ENCODE measurements at places on chromosomes 12 and 14. TPM values are rescaled to one million over a fixed set of nuclear protein-coding genes. Genes with fewer than 3 reads are reported as not detected.

The AQP6 gene
- total RNA-seq: not detected

The SLC5A8 gene
- not detected for total RNA-seq

The WNT5B gene
- not detected for total RNA-seq

The IL22 gene
- total RNA-seq: not detected

The COPZ1 gene
- total RNA-seq: 71.3 TPM

The CLEC12A gene
- 0.99 TPM for total RNA-seq

The ZNF740 gene
- total RNA-seq: 10.1 TPM

The KRT3 gene
- total RNA-seq: not detected

The GPR137C gene
- not detected for total RNA-seq

The OVCH1 gene
- 0.52 TPM for total RNA-seq

The ADCK1 gene
- 26.4 TPM for total RNA-seq

The KRT75 gene
- not detected for total RNA-seq

The EIF2S1 gene
- total RNA-seq: 17.5 TPM

The ZC2HC1C gene
- total RNA-seq: 7.8 TPM

The CLEC1B gene
- not detected for total RNA-seq

The NXPH4 gene
- total RNA-seq: 4.6 TPM

The NDRG2 gene
- 133 TPM for total RNA-seq

The INHBC gene
- not detected for total RNA-seq

The SPRYD4 gene
- 2.1 TPM for total RNA-seq

The SPIC gene
- not detected for total RNA-seq

The DCD gene
- total RNA-seq: not detected

The GPRC5D gene
- total RNA-seq: not detected

The ASB2 gene
- total RNA-seq: 0.33 TPM

The GYS2 gene
- total RNA-seq: not detected

The ASPG gene
- 0.52 TPM for total RNA-seq

The PTGDR gene
- not detected for total RNA-seq

The PTPRO gene
- total RNA-seq: 2.6 TPM

The LPCAT3 gene
- 21.5 TPM for total RNA-seq

The CDCA4 gene
- 2.6 TPM for total RNA-seq

The SP7 gene
- total RNA-seq: not detected

The LBHD2 gene
- total RNA-seq: not detected

The C12orf50 gene
- not detected for total RNA-seq

The NPFF gene
- total RNA-seq: not detected

The FAM186B gene
- 0.78 TPM for total RNA-seq

The NRL gene
- total RNA-seq: 2.1 TPM

The KCNA5 gene
- total RNA-seq: 0.33 TPM

The TAS2R9 gene
- total RNA-seq: not detected

All from body of pancreas (tissue), 4 donors.